ENCODE measurements at places on chromosomes 5 and 9.
A peak's percentile ranks its signal among the peaks of the same experiment; 100 is the strongest.

GRCh38 chr9:113962396-113962795, 86.3 kb downstream of the ZNF618 start:
- DNase-seq: no peak

DNA sequence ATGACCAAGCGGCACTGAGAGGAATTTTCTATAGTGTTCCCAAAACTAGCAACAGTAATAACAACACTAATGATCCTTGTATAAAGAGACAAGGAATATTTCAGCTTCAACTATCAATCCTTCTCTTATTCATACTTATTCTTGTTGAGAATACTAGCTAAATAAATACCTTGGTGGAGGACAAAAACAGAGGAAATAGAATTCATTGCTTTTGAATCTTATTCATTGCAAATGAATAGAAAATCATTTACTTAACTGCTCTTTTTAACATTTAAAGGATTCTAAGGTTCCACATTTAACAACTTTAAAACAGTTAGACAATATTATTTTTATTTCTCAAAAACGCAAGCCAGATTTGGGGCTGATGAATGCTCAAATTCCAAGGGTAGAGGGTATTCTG, 22.4 kb downstream of the SKIC3 start:
- DNase-seq: no peak

- no peak for DNase-seq
Measured at GRCh38 chr5:122401976-122402725, 90.1 kb downstream of the SNCAIP start.

GRCh38 chr5:148708854-148709253, 54.5 kb upstream of the HTR4 start:
- DNase-seq: no peak

DNA sequence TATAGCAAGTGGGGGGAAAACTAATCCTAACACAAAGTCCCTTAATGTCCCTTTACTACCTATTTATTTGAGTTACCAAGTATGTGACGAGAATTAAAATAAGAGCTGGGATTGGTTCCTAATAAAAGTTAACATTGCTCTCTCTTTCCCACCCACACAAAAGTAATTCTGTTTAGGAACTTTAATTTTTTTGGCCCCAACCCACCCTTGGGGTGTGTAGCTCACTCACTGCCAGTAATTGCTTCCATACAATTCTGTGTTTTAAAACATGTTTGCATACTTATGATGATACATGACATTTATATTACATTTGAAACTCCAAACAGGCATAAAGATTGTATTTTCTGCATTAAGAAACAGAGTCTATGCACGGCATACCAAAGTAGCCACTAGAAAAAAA, 106.5 kb downstream of the BNC2 start:
- DNase-seq: no peak

- no peak for DNase-seq
Measured at GRCh38 chr9:124270504-124271335, 13.0 kb downstream of the NEK6 start.

GRCh38 chr5:140042643-140043507, at the start of gene NRG2:
Gene NRG2 (minus strand): TSS chr5:140043299.
- DNase-seq: peak; percentile 88

- no peak for DNase-seq
Measured at GRCh38 chr5:16540421-16540820, 74.8 kb upstream of the ZNF622 start.

GRCh38 chr5:137348759-137349158, 150.4 kb downstream of the SPOCK1 start:
- DNase-seq: no peak

DNA sequence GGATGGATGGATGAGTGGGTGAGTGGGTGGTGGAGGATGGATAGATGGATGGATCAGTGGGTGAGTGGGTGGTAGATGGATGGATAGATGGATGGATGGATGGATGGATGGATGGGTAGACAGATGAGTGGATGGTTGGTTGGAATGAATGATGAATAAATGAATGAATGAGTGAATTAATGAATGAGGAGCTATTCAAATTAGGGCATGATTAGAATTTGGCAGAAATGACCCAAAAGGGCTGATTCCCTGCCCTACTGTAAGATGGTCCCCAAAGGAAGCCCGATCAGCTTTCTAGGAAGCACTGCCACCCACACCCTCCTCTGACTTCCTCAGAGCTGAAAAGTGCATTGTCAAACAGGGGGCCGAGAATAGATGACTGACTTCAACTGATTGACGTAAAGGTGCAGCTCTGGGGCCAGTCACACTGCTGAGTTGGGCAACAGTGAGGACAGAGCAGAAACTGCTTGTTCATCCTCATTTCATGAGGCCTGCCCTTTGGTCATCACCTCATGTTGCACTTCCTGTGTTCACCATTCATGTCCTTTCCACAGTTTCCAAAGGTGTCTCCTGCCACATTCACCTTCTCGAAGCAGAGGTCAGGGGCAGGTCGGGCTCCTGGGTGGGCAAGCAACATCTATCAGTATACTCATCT, 34.3 kb downstream of the NIPAL4 start:
- no peak for DNase-seq

DNA sequence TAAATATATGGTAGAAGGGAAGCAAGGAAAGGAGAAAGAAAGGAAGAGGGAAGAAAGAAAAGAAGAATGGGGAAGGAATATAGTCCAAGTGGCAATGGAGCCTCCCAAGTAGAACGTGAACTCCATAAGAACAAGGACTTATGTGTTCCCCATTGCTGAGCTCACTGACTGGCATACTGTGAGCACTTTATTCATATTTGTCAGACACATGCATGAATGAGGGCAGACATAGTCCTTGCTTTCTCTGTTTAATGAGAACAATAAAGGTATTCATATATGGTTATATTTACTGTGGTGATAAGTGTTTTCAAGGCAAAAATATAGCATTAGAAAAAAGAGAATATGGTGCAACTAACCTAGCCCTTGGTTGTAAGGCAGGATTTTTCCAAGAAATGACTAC, 23.6 kb upstream of the HMHB1 start:
- no peak for DNase-seq

- no peak for DNase-seq
Measured at GRCh38 chr5:89281211-89281610, 398.2 kb upstream of the MEF2C start.

- no peak for DNase-seq
Measured at GRCh38 chr5:76703707-76704106, 12.2 kb upstream of the F2R start.

- DNase-seq: no peak
Measured at GRCh38 chr5:102801371-102801770, 46.3 kb downstream of the PAM start.

- peak; percentile 14 for DNase-seq
Measured at GRCh38 chr9:5085993-5086392, 99.4 kb downstream of the INSL6 start.

DNA sequence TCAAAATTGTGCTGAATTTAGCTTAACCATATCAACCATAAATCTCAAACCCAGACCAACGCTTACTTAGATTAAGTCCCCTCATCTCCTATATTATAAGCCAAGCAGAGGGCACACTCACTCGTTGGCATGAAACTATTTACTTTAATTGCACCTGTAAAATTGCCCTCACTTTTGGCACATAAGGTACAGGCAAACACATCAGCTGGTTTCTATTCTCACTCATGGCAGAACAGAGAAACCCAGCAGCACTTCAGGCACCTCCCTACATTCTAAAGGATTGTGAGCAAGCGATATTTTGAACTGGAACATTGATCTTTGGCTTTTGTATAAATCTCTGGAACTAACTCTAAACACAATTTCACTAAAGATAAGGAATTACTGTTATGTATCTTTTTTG, 845.6 kb upstream of the CDH6 start:
- DNase-seq: no peak

GRCh38 chr5:125236981-125237380, 490.5 kb upstream of the ZNF608 start:
- DNase-seq: peak; percentile 5

Data from ELF-1 (cell line).